DMS 273 treated with DMSO at 0.1 percent for 48 hours (cell line): ENCODE measurements at places on chromosomes 12 and 14.

DNA sequence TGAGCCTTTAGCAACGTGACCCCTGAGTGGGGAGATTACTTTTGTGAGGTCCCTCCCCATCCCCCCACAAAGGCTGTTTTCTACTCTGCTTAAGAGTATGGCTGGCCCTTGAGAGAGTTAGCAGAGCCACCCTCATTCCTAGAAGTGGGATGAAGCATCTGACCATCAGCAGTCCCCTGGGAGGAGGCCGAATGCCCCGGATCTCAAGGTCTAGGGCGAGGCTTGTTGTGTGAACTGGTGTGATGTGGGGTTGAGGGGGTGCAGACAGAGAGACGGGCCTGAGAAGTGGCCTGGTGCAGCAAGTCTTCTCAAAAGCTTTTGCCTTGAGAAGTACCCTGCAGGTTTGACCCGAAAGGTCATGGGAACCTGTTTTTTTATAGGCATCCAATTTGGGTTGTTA, 153.0 kb upstream of the FKBP4 start:
- no peak for DNase-seq

- no peak for DNase-seq
Measured at GRCh38 chr14:101469382-101470247, 91.7 kb upstream of the DIO3 start.

DNA sequence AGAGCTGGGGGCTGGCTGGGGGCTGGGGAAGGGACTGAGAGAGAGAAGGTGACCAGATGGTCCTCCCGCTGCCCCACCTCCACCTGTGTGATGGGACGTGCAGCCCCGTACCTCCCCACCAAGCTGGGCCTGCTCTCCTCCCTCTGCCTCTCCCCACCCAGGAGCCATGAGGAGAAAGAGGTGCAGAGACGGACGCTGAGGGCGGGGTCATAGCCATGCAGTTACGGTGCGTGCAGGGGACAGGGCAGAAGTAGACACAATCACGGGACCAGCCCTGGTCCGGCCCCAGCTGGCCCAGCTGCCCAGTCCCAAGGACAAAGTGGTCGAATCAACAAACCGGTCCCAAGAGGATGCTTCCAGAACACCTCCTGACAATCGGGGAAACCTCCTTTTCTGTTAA, 33.2 kb downstream of the RFLNA start:
- DNase-seq = no peak

- no peak for DNase-seq
Measured at GRCh38 chr14:67579040-67579439, 21.0 kb downstream of the PIGH start.

- no peak for DNase-seq
Measured at GRCh38 chr12:80966001-80966400, 28.3 kb upstream of the LIN7A start.

GRCh38 chr14:69318241-69318640, 58.3 kb downstream of the GALNT16 start:
- no peak for DNase-seq

- DNase-seq = no peak
Measured at GRCh38 chr12:108349278-108349688, 10.2 kb upstream of the CMKLR1 start.

DNA sequence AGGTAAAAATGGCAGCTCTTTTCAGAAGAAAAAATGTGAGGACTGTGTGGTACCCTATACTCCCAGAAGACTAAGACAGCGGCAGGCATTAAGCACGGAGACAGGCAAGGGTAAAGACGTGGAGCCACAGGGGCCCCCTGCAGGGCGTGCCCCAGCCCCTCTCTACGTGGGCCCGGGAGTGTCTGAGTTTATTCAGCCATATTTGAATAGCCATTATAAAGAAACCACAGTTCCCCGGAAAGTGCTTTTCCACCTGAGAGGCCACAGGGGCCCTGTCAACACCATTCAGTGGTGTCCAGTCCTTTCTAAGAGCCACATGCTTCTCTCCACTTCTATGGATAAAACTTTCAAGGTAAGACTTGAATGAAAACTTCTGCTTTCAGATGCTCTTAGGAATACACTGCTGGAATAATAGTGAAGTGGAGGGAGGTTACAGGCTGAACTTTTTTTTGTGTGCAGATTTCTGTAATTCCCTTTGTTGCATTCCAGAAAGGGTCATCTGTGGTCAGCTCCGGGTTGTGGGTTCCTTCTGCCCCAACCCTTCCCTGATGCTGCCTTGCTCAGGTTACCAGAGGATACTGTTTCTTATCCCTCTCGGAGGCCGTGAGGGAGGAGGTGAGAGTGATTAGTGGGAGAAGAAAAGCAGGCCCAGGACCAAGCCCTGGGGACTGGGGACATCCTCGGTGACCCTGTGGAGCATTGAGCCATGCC, 58.4 kb downstream of the SLC25A47 start:
- no peak for DNase-seq

DNA sequence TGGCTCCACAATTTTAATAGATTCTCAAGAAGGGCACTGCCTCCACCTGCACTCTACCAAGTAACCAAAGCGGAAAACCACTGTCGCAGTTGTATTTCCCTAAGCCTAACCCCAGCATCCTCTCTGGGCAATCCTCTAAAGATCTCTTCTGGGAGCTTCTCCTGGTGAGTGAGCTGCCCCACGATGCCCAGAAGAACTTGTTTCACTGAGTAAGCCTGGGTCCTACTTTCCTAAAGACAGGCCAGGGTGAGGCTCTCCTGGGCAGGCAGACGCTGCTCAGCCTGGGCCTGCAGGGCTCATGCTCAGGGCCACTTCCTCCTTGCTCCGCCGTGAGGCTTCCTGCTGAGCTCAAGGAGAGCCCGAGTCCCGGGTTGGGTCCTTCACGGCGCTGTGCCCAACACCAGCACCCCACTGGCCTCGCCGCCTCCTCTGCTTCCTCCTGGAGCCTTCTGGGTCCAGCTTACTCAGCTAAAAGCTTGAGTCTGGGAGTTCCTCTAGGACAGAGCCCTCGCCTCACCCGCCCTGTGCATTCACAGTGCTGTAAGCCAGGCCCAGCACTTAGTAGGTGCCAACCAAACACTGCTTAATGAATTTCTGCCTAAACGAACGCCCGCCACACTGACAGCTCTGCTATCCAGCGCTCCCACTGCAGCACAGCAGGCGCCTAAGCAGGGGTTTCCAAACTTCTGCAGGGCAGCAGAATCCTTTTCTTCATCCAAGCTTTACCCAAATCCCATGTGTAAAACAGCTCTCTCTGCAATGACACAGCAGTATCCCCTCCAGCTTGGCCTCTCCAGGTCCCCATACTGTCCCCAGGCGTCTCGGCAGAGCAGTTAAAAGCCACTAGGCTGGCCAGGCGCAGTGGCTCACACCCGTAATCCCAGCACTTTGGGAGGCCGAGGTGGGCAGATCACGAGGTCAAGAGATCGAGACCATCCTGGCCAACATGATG, 5.7 kb downstream of the RAB35 start:
- no peak for DNase-seq

DNA sequence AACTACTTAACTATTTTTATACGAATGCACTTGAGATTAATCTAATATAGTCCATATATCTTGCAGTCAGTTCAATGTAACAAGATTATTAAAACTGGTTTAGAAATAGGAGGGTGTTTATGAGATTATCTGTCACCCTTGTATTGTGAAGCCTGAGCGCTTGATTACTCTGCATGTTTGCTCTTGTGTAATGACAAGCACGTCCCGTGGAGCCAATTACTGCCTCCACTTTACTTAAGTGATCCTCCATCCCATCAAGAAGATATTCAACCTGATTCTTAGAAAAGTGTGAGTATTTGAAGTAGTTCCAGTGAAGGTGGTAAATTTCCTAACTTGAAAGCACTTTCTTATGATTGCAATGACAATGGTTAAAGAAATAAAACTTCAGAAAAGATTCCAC, 415.2 kb upstream of the GARIN6 start:
- DNase-seq = no peak
